ENCODE measurements at places on chromosomes 7 and 10. TPM values are rescaled to one million over a fixed set of nuclear protein-coding genes. Genes with fewer than 3 reads are reported as not detected.

Gene C10orf105
- not detected for total RNA-seq

Gene CHAT
- total RNA-seq = not detected

Gene SPDYE6
- total RNA-seq = not detected

Gene CRYGN
- 45.5 TPM for total RNA-seq

Gene CALHM3
- total RNA-seq = not detected

- H3K4me1 ChIP-seq = no peaks in the 10 kb centered on the region
- DNase-seq = no peak
- no peaks in the 10 kb centered on the region for H3K27me3 ChIP-seq
- H3K4me3 ChIP-seq = no peak overlapping the region
- no peak overlapping the region for H3K27ac ChIP-seq
- H3K36me3 ChIP-seq = no peaks in the 10 kb centered on the region
Observed at GRCh38 chr10:22500656-22501340, 155.5 kb downstream of the SPAG6 start.

DNA sequence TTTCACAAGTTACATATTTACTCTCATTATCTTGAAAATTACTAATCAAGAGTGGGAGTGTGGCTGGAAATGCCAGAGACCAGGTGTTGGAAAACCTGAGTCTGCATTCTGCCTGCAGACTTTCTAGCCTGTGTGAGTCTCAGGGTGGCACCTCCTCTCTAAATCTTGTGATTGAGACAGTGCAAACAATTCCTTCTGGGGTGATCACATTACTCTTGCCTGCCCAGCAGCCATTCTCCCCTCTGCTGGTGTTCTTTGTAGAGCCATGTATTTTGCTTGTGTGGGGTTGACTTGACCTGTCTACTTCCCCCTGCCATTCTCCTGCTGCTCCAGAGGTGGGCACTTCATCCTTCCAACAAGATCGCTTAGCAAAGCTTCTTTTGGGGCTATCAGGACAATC lies 101.1 kb downstream of the RAPGEF5 start:
- no peak overlapping the region for H3K27ac ChIP-seq
- H3K4me1 ChIP-seq = no peaks in the 10 kb centered on the region
- H3K36me3 ChIP-seq = no peaks in the 10 kb centered on the region
- H3K27me3 ChIP-seq = no peaks in the 10 kb centered on the region
- no peak overlapping the region for H3K4me3 ChIP-seq

- H3K4me3 ChIP-seq = no peak overlapping the region
- peaks cover 13% of the 10 kb centered on the region for H3K4me1 ChIP-seq
- H3K27me3 ChIP-seq = no peaks in the 10 kb centered on the region
Observed at GRCh38 chr10:85036661-85037060, 708.3 kb downstream of the CCSER2 start.

DNA sequence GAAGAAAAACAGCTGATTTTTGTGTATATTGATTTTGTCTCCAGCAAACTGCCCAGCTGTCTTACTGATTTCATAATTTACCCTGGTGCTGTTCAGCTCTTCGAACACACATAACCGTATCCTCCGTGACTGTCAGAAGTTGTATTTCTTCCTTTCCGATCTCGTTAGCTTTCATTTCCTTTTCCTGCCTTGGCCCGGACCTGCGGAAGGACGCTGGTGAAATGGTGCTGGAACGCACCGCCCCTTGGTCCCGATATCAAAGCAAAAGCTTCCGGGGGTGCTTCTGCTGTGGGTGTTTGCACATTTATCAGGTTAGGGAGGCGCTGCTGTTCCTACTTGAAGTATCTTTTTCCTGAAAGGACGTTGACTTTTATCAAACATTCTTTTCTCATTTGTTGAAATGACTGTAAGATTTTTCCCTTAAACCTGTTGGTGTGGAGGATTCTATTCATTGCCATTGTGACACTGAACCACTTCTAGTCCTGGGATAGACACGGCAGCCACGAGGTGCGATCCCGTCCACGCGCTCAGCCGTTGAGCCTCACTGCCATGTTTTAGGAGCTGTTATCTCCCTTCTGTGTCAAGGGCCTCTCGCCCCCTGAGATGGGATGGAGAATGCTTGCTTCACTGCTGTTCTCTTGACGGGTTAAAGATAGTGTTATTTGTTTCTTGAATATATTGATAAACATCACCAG lies 72.6 kb downstream of the FOXL3 start:
- DNase-seq = no peak
- H3K27me3 ChIP-seq = no peaks in the 10 kb centered on the region
- no peaks in the 10 kb centered on the region for H3K4me1 ChIP-seq
- no peaks in the 10 kb centered on the region for H3K36me3 ChIP-seq
- H3K27ac ChIP-seq = no peak overlapping the region

All from thyroid gland (tissue), 4 donors.